ENCODE measurements at places on chromosomes 5 and 9. TPM values are rescaled to one million over a fixed set of nuclear protein-coding genes. Genes with fewer than 3 reads are reported as not detected.

- DNase-seq: no peak
Observed at GRCh38 chr9:87062746-87063145, 115.4 kb upstream of the GAS1 start.

The PCDHGC5 gene
- total RNA-seq: not detected

DNA sequence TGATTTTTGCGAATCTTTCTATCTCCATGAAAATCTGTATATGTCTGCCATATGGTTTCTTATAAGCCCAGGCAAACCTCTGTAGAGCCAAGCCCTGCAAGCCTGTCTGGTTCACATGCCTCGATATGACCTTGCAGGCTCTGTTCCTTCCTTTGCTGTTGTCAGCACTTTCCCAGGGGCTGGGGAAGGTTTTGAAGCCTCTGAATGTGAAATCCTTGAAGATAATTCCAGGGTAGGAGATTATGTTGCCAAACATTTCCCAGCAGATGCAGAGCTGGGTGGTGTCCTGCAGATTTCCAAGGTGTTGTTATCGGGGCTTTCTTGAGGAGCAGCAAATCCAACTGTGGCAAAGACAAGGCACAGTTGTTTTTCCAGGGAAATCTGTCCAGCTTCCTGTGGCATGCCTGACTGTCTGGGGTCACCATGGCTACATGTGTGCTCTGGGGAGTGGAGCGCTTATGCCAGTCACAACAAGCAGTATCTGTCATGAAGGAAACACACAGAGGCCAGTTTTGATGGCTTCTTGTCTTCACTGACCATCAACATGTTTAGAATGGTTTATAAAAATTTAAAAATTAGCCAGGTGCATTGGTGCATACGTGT is 60.7 kb upstream of the RPS23 start:
- no peak for DNase-seq

The C9orf153 gene
- 0.30 TPM for total RNA-seq

DNA sequence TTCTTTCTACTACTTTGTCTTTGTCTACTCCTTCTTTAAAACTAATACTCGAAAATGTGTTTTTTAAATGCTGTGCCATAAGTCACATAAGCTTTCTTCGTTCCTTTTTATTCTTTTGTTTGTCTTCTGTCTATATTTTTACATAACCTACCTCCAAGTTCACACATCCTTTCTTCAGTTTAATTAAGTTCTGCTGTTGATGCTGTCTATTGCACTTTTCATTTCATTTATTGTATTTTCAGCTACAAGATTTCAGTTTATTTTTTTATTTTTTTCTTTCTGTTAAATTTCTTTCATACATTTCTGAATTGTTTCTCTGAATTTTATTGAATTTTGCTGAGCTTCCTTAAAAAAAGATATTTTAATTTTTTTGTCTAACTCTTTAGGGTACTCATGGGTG is 878.2 kb downstream of the MAT2B start:
- DNase-seq: no peak

DNA sequence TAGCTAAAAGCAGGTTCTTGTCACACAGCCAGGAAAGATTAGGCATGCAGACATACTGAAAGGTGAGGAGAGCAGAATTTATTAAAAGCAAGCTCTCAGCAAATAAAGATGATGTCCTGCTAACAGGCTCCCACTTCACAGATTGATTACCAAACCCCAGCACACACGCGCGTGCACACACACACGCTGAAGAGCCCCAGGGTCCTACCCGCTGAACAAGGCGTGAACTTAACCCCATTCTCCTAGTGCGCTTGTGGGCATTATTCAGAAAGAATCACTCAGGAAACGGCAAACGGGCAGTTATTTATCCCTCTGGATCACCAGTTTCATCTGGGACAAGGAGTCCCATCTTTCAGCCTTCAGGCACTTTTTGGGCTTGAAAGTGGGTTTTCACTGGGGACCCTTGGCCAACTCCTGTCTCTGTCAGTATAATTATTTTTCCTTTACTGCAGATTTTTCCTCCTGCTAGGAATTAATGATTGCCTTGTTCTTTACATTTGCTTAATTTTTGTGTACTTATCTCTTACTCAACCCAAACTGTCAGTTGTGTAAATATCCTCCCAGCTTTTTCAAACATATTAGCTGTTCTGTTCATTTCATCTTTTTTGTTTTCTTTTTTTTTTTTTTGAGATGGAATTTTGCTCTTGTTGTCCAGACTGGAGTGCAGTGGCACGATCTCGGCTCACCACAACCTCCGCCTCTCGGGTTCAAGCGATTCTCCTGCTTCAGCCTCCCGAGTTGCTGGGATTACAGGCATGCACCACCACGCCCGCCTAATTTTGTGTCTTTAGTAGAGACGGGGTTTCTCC is 92.6 kb downstream of the RIC1 start:
- no peak for DNase-seq

GRCh38 chr9:97307091-97307490 is 368 bp upstream of the CCDC180 start:
- no peak for DNase-seq

GRCh38 chr5:160950311-160950710 is 98.3 kb upstream of the ATP10B start:
- DNase-seq: no peak

GRCh38 chr9:136533775-136534157 is 12.1 kb downstream of the NOTCH1 start:
- DNase-seq: peak; percentile 74

The HMCN2 gene
- total RNA-seq: not detected

GRCh38 chr5:97531549-97531948 is 348.5 kb upstream of the RIOK2 start:
- DNase-seq: no peak

- no peak for DNase-seq
Observed at GRCh38 chr5:54844905-54845566, 140.4 kb downstream of the ESM1 start.

GRCh38 chr5:169945831-169946261 is 34.4 kb downstream of the INSYN2B start:
- DNase-seq: no peak

DNA sequence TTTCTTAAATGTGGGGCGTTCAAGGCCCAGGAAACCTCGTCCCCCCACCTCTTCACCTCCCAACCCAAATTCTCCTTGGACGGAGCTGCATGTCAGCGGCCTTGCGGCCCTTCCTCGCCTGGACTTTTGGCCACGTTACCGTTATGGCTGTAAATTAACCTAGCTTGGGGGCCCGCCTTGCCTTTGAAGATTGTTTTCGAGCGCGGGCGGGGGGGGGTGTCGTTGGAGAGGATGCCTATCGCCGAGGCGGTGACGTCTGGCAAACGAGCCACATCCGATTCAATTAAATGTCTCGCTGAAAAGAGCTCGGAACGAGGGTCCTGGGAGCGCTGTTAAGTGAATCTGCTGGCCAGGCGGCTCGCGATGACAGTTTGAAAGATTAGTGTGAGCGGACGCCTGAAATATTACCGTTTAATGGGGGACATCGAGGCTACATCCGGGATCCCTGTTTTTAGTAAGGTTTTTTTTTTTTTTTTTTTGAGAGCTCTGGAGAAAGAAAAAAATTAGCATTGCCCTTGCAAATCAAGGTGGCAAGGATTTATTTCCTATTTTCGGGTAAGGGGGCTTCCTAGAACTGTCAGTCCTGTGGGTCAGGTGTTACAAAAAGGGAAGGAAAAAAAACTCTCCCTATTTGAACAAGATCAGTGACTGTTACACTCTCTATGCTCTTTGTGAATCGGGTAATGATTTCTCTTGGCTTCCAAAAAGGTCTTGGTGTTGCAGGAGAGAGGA is 2.3 kb upstream of the NKX2-5 start:
- DNase-seq: no peak

- no peak for DNase-seq
Observed at GRCh38 chr9:124741662-124742061, 29.4 kb downstream of the NR6A1 start.

DNA sequence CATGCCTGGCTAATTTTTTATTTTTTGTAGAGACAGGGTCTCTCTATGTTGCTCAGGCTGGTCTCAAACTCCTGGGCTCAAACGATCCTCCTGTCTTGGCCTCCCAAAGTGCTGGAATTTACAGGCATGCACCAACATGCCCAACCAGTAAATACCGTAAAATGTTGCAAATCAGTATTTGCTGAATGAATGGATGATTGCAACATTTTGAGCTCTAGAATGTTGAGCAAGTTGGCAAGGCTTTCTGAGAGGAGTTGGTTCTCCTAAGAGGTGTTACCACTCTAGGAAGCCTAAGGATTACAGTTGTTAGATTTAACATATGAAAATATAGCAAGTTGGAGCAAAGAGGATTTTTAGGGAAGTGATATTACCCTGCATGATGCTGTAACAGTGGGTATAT is 15.6 kb upstream of the DMXL1 start:
- DNase-seq: no peak

DNA sequence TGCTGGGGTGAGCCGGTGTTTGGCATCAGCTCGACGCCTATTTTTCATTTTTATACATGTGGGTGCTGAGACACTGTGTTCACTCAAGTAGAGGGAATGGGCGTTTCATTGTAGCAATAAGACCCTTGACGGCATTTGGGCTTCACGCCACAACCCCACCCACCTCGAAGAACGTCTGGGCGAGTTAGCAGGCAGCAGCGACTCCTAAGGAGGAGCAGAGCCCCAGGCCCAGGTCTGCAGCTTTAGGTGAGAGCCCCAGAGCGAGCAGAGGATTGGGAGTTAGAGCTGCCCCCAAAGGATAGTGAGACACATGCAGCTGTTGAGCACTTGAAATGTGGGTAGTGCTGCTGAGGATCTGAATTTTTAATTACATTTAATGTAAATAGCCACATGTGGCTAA is 1.6 kb upstream of the ZFP62 start:
- DNase-seq: no peak

DNA sequence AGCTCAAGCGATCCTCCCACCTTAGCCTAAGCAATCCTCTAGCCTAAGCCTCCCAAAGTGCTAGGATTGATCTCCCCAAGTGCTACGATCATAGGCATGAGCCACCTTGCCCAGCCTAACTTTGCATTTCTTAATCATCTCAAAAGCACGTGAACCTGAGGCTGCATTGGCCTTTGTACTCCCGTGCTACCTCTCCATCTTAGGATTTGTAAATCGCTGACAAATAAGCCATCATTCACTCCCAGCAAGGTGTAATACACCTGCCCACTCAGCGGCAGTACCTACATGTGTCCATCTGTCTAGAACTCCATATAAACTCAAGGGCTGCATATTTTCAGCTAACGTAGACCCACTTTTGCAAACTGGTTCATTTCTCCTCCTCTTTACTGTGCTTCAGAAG is 2.8 kb downstream of the ANKH start:
- no peak for DNase-seq

The CDH10 gene
- total RNA-seq: not detected

- DNase-seq: no peak
Observed at GRCh38 chr9:95134457-95134881, 183.0 kb downstream of the FANCC start.

DNA sequence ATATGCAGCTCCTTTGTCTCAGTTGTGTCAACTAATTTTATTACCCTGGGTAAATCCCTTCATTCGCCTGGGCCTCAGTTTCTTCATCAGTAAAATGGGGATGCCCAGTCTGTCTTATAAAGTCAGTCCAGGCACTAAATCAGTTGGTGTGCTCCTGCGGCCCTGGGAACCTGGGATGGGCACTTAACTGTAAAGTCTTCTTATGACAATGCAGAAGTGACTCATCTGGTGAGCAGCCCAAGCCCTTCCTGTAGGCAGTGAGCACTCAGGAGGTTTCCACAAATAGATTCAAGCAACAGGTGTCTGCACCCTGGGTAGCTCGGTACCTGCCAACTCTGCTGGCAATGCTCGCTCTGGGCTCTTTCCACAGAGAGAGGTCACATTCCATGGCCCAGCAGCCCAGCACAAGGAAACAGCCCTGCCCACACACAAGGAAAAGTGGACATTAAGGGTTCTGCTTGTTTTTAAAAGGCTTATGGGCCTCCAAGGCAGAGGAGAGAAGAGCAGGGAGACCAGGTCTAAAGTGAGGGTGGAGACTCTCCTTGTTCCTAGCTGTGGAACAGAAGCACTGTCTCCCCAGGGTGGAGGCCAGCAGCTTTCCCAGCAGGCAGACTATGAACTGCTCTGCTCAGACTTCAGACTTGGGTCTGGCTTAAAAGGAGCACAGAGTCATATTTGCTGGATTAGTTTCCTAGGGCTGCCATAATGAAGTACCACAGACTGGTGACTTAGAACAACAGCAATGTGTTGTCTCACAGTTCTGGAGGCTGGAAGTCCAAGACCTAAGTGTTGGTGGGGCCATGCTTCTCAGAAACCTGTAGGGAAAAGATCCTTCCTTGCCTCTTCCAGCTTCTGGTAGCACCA is 89.7 kb upstream of the ADRA1B start:
- no peak for DNase-seq

DNA sequence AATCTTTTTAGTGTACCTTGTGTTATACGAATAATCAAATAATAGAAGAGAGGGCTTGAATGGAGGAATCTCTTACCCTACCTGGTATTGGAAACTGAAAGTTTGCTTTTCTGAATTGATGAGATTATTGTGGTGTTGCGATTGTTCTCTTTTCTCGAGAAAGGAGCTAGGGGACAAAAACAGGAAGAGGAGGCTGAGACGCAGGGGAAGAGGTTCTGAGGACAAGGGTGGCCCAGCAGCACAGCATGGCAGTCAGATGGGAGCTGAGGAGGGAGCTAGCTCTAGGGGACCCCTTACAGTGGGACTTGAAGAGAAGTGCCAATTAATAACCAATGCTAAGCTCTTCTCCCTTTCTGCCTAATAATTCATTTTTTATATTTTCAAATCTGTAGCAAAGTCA is 183.3 kb upstream of the DMAC1 start:
- DNase-seq: peak; percentile 28

DNA sequence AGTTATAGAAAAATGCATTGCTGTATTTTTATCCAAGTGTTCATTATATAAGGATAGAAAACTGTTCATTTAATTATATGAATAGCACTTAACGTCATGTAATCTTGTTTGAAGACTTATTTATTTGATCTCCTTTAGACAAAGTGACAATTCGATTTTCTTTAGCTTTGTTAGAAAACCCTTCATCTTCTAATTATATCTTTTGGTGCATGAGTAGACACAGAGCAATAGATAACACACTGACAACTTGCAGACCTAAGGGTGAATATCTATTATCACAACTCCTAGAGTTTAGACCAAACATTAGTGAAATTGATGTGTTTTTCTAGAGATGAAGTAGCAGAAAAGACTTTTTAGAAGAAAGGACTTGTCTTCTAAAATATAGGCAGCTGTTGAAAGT is 446.4 kb upstream of the SEMA6A start:
- DNase-seq: no peak

DNA sequence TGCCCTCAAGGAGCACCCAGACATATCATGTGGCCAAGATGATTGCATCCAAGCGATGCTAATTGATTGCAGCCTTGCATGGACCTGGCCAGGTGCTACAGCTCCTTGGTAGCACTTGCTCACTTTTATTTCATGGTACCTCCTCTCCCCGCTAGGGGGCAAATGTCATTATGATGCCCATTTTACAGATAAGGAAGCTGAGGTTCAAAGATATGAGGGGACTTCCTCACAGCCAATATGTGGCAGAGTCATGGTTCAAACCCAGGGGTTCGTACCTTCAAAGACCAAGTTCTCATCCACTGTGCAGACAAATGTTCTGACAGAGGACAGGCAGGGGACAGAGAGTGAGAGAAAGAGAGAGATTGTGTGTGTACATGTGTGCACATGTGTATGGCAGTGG is 21.9 kb upstream of the KCNMB1 start:
- no peak for DNase-seq

The AHRR gene
- 41.6 TPM for total RNA-seq
